GM04503 (cell line): ENCODE measurements at places on chromosomes 1 and 21.

- no peak for DNase-seq
Observed at GRCh38 chr1:27383039-27383605, at the start of gene CD164L2. CD164L2 (minus strand) TSS chr1:27383333; CDS start chr1:27383239, 94 bp downstream.

DNA sequence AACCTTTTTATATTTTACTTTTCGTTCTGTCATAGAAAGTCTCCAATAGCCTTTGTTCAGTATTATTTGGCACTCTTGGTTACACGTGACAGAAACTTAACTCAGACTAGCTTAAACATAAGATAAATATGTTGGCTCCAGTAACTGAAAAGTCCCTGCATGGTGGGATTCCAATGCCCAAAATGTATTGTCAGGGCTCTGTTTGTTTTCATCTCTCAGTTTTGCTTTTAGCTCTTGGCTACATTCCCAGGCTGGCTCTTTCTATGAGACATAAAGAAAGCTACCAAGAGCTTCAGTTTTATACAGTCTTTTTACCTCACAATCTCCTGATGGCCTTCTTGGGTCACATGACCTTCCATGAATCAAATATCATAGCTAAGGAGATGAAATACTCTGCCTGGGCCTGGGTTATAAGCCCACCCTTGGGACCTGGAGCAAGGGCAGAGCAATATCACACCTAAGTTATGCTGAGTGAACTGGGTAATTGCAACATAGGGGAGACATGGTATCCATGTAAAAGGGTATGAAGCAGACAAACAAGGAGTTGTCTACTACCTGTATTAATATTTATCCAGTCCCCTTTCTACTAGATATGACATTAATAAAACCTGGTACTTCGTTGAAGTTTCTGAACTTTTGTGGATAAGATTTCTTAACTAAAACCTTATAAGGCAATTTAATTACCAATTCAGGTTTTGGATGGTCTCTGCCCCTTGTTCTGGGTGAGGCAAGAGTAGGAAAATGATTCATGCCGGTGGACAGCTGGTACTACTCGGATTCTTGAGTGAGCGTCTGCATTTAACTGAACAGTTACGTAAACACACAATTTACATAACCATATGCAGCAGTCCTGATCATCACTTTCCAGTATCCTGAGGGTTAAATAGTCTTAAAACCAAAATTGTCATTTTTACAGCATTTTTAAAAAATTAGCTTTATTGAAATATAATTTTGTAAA is 442.3 kb downstream of the GPATCH2 start:
- DNase-seq = no peak

DNA sequence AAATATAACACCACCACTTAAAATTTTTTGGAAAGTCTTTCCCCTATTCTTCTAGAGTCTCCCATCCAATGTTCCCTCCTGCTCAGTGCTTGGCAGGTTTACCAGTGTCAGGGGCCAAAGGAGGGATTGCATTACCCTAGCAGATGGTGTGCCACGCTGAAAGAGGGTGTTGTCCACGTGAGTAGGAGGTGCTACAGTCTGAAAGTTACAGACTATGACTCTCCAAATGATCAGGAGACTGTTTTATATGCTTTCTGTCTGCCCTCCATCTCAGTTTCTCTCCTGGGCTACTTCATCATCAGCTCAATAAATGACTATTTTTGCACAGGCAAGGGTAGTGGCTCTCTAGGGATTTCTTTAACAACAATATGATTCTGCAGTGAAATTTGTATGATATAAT is 31.3 kb upstream of the ANGPTL7 start:
- no peak for DNase-seq

DNA sequence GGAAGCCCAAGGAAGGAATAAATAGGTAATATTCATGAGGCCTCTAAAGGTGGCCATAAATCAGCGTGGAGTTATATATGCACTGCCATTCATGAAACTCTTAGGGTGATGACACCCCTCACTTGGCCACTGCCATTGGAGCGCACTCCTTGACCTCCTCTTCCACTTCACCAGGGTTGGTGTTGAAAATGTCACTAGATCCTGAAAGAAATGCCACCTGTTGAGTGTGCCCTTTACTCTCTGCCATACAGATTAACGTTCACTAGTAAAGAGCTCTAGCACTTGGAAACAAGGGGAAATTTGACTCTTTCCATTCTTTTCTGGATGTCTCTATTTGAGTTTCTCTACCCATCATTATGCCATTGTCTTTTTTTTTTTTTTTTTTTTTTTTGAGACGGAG is 83.5 kb upstream of the GREM2 start:
- DNase-seq = no peak

- no peak for DNase-seq
Observed at GRCh38 chr21:41294548-41295231, 21.9 kb upstream of the FAM3B start.

GRCh38 chr1:58726581-58726980 is 26.7 kb upstream of the MYSM1 start:
- DNase-seq = no peak

- peak; percentile 69 for DNase-seq
Observed at GRCh38 chr1:115184951-115185331, 95.6 kb upstream of the TSPAN2 start.

GRCh38 chr1:234398849-234399381 is 25.7 kb downstream of the COA6 start:
- DNase-seq = no peak

GRCh38 chr1:1528301-1529267 is 11.8 kb downstream of the TMEM240 start:
- DNase-seq = no peak

DNA sequence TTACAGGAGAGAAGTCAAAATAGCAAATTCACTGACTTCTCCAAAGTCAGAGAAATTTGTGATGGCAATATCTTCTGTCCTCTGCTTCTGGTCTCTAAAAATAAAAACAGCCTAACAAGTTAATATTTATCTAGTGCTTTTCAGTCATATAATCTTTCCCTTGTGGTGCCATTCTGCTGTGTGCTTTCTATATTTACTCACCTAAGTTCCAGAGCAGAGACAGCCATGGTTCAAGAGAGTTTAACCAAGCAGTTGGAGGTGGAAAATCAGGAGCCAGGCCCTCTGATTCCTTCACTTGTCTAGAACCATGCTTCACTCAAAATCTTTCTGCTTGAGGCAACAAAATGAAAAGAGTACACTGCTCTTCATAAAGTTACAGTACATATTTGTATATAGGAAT is 39.3 kb downstream of the BRINP2 start:
- DNase-seq = no peak

GRCh38 chr1:22710701-22711049 is at the start of gene EPHB2:
EPHB2 (plus strand) TSS chr1:22710839; CDS start chr1:22710983, 144 bp downstream.
- DNase-seq = no peak

DNA sequence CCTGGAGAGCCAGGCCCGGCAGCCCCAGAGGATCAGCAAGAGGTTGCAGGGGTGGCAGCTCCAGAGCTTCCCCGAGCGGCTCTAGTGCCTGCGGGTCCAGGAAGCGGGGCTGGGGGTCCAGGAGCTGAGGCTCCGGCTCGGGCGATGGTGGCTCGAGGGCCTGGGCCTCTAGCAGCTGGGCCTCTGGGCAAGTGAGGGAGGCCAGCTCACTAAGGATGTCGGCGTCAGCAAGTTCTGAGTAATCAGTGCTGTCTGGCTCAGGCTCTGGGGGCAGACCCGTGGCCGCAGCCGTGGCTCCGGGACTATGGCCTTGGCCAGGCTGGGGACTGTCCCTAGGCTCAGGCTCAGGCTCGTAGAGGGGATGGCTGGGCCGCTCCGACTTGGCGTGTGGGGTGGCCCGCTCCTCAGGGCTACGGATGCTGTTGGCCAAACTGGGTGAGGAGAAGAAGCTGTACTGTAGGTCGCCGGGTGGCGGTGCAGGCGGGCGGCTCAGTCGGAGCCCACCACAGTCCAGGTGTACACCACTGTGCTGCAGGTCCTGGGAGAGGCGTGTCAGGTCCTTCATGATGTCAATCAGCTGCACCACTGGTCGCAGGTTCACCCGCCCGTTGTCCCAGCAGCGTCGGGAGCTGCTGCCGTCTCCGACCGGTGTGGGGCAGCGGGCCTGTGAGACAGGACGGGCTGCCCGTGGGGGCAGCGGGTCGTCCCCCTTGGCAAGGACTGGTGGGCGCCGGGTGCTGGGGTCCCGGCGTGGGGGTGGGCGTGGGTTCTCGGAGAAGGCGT is 52.6 kb downstream of the AHDC1 start:
- DNase-seq = no peak

GRCh38 chr21:34126269-34126668 is 52.9 kb downstream of the MRPS6 start:
- DNase-seq = no peak

DNA sequence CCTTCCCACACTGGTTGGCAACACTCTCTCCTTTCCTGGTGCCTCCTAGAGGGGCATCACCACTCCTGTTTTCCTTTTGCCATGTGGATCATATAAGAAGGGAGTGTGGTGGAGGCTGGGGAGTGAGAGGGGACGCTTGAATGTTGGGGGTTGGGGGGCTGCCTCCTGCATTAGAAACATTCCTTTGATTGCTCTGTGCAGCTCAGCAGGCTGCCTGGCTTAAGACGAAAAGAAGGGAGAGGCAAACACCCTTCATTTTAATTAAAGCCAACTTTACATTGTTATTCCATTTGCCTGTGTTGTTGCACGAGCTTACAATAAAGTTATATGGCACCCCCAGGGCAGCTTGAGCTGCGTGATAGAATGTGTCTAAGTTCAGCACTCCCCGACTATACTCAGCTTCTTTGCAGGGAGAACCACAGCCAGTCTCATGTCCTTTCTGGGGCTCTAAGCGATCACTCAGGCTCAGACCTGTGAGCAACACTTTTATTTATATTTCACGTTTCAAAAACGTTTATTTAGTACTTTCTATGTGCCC is 57.4 kb downstream of the FOXD2 start:
- no peak for DNase-seq

- DNase-seq = peak; percentile 45
Observed at GRCh38 chr1:35717911-35718476, 690 bp downstream of the C1orf216 start.

DNA sequence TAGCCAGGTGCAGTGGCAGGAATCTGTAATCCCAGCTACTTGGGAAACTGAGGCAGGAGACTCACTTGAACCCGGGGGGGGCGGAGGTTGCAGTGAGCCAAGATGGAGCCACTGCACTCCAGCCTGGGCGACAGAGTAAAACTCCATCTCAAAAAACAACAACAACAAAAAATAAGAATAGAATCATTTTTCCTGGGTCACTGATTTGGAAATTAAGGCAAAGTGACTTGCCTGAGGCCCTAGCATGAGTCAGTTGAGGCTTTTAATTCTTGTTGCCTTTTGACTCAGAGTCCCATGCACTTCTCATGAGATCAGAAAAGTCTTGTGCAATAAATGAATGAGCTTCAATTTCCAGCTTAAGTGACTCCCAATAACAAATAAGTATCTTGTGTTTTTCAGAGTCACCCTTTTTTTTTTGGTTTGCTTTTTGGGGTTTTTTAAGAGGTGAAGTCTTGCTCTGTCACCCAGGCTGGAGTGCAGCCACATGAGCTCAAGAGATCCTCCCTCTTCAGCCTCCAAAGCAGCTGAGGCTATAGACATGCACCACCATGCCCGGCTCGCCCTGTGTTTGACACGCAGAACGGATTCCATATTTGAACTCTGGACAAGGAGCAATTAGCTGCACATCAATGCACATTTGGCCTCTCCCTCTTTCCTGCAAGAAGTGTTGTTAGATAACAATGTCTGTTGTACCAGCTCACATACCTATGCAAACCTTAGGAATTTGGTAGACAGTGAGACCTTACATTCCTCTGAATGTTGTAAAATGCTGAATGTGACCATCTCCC is 3.4 kb upstream of the PLEKHM2 start:
- DNase-seq = peak; percentile 95

DNA sequence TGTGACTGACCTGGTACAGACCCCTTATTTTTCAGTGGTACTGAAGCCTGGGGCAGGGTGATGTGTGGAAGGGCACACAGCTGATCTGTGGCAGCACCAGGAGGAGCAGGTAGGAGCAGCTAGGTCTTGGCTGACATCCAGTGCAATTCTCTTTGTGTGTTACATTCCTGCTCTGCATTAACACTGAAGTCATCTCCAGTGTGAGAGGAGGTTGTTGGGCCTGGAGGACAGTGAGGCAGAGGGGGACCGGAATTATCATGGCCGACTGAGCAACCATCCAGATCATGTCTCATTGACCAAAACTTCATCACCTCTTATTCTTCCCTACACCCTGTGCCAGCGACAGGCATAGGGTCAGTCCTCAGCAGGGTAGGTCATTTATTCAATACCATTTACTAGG is 1.5 kb downstream of the SLAMF8 start:
- DNase-seq = no peak

DNA sequence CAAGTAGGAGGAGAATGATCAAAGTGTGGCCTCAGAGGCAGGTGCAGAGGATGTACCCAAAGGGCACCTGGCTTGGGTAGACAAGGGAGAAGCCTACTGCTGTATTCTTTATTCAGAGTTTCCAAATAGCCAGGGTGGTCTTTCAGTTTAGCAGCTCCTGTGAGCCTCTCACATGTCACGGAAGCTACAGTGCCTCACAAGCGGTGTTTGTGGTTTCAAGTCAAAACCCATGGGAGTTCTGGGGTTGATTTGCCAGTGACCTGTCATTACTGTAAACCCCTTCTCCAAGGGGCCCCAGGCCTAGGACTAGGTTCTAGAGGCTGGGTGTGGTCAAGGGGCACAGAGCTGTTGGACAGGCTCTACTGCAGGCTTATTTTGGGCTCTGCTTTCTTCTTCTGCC is 10.2 kb upstream of the IL10 start:
- DNase-seq = no peak

- DNase-seq = no peak
Observed at GRCh38 chr1:29875557-29876028, 639.3 kb downstream of the PTPRU start.

- no peak for DNase-seq
Observed at GRCh38 chr1:80675454-80675853, 1125.3 kb upstream of the ADGRL2 start.

DNA sequence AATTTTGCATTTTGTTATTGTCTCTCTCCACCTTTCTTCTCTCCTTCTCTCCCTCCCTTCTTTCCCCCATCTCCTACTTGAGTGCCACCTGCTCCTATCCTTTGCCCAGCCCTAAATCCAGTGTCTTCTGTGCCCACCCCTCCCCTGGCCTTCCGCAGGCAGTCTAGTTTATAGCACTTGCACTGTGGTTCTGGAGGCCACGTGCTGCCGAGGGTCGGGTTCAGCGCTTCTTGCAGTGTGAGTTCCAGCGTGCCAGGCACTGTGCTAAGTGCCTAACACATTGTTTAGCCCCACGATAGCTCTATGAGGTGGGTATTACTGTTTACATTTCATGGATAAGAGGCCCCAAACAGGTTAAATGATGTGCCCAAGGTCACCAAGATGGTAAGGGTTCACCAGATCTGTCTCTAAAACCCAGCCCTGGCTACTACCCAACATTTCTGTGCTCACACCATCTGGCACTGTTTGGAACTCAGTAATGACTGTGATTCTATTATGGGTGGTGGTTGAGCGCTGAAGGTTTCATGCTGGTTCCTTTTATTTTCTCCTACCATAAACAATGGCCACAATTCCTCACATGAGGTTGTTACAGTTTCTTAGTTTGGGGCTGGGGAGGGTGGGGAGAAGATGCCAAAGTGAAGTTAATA is 14.1 kb upstream of the ATP1A4 start:
- DNase-seq = no peak
